ENCODE measurements at places on chromosomes 13 and 19. TPM values are rescaled to one million over a fixed set of nuclear protein-coding genes. Genes with fewer than 3 reads are reported as not detected.
A peak's percentile ranks its signal among the peaks of the same experiment; 100 is the strongest.

- DNase-seq: no peak
Measured at GRCh38 chr13:41154042-41154441, 21.4 kb upstream of the KBTBD6 start.

GRCh38 chr19:33391631-33392249, 18.2 kb downstream of the CEBPG start:
- no peak for DNase-seq

DNA sequence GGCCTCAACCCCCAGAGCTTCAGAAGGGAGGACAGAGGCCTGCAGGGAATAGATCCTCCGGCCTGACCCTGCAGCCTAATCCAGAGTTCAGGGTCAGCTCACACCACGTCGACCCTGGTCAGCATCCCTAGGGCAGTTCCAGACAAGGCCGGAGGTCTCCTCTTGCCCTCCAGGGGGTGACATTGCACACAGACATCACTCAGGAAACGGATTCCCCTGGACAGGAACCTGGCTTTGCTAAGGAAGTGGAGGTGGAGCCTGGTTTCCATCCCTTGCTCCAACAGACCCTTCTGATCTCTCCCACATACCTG, 969 bp upstream of the CEACAM5 start:
- DNase-seq: peak; percentile 39

GRCh38 chr19:29399804-29400203, 126.0 kb upstream of the VSTM2B start:
- DNase-seq: no peak

DNA sequence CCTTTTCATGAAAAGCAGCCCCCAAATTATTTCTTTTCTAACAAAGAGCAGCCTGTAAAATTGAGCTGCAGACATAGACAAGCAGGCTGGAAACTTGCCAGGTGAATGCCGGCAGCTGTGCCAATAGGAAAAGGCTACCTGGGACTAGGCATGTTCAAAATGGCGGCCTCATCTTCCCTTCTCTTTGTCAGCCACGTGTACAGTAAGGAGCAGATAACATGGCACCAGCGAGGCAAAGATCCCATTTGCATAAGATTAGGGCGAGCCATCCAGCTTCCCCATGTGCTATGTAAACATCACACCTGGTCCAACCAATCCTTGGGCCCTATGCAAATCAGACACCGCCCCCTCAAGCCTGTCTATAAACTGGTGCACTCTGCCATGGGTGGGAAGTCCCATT, 31.2 kb upstream of the CACNA1A start:
- no peak for DNase-seq

DNA sequence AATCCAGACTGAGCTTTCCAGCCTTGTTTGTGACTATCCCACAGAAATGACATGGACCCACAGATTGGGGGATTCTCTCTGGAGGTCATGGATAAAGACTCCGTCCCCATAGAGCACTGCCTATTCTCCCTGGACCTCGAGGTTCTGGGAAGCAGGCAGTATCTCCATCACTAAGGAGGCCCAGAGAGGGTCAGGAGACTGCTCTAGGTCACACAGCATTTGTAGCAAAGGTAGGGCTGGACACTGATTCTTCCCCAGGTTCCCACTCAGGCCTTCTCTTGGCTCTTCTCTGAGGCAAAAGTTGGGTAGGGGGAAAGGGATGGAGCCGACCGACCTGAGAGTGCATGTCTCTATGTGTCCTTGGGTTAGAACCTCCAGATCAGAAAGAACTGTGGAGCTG, 80.9 kb downstream of the PTPRS start:
- no peak for DNase-seq

DNA sequence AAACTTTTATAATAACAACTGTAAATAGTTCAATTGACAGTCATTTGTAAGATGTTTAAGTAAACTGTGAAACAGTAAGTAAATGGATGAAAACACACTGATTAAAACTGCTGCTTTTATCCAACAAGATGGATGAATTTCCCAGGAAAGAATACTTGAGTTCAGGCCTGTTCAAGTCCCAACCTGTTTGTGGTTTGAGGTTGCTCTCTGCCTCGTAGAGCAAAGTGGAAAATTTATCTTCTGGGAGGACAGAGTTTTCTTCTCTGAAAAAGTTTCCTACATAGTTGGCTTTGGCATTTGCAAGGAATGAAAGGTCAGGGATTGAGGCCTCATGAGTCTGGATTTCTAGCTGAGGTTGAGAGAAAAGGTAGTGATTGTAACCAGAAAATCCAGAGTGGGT, 15.2 kb upstream of the ZNF543 start:
- no peak for DNase-seq

GRCh38 chr19:46296722-46297461, at the start of gene HIF3A:
Gene HIF3A, plus strand, starts transcription at chr19:46297042. Its CDS starts 35 bp downstream, at chr19:46297077.
- DNase-seq: peak; percentile 49

DNA sequence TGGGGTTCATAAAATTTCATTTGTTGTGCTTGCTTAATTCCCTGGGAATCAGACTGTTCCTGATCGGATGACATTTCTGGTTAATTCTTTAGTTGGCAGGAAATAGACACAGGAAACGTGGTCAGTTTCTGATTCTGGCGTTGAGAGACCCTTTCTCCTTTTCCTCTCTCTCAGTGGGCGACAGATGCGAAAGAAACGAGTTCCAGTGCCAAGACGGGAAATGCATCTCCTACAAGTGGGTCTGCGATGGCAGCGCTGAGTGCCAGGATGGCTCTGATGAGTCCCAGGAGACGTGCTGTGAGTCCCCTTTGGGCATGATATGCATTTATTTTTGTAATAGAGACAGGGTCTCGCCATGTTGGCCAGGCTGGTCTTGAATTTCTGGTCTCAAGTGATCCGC, 10.8 kb downstream of the LDLR start:
- DNase-seq: no peak

DNA sequence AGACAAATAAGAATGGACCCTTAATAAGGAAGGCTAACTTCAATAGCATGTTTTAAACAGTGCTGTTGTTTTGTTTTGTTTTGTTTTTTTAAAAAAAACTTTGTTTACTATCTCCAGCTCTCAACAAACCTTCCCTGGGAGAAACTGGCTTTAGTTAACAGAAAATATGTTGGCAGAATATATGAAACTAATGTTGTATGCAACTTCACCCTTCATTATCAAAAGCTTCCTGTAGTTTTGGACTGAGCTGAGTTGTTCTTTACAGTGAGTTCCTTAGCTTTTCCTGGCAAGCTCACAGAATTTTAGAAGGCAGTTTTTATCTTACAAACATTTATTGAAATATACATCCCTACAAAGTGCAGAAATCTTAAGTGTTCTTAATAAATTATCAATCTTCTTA, 2480.7 kb upstream of the PCDH20 start:
- no peak for DNase-seq

GRCh38 chr19:17550076-17550667, 5.3 kb upstream of the COLGALT1 start:
- no peak for DNase-seq

GRCh38 chr13:73061876-73062275, 3.1 kb downstream of the KLF5 start:
- no peak for DNase-seq

DNA sequence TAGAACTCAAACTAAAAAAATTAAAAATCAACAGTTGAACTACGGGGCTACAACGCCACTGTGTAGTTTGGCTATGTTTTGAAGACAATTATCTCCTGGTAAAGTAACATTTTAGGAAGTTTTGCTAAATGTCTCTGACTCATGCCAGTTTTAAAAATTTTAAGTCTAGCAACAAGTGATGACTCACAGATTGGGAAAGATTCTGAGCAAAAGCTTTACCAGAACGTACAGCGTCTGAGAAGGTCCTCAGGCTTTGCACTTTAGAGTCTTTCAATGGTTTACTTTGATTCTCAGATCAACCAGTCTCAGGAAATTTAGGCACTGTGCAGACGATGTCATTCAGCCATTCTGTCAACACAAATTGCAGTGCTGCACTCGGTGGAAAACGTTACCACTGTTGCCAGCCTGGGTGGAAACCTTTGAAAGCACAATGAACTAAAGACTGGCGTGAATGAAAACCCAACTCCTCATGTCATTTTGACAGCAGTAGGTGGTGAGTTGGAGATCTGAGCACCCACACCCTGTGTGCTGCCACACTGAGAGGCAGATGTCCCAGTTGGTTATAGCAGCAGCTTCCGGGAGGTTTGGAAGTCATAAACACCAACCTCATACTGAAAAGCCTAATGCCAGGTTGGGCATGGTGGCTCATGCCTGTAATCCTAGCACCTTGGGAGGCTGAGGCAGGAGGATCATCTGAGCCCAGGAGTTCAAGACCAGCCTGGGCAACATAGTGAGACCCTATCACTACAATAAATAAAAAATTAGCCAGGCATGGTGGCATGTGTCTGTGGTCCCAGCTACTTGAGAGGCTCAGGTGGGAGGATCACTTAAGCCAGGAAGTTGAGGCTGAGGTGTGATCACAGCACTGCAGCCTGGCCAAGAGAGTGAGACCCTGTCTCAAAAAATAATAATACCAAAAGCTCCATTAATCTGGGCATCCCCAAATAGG, 6.3 kb upstream of the WTIP start:
- no peak for DNase-seq

DNA sequence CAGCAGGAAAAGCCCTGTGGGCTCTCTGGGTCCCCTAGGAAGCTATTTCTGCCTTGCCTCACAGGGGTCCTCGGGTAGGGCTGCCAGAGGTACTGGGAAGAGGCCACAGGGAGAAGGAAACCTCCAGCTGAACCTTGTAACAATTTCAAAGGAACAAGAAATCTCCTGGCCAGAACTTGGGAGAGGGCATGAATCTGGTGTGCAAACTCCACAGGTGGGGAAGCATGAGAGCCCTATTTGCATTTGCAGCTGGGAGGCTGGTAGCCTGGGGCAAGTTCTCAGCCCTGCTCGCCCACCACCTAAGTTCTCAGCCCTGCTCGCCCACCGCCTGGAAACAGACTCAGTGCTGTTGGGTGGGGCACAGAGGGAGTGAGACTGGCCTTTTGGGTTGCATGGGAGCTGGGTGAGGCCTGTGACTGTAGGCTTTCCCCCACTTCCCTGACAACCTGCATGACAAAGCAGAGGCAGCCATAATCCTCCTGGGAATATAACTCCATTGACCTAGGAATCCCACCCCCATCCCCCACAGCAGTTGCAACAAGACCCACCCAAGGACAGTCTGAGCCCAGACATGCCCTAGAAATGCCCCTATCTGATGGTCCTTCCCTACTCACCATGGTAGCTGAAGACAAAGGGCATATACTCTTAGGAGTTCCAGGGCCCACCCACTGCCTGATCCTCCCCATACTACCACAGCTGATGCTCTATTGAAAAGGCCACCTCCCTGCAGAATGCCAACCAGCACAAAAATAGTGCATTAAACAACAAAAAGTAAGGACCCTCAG, 11.7 kb downstream of the UGGT2 start:
- DNase-seq: no peak

- DNase-seq: no peak
Measured at GRCh38 chr13:104632736-104633135, 1566.5 kb upstream of the SLC10A2 start.

DNA sequence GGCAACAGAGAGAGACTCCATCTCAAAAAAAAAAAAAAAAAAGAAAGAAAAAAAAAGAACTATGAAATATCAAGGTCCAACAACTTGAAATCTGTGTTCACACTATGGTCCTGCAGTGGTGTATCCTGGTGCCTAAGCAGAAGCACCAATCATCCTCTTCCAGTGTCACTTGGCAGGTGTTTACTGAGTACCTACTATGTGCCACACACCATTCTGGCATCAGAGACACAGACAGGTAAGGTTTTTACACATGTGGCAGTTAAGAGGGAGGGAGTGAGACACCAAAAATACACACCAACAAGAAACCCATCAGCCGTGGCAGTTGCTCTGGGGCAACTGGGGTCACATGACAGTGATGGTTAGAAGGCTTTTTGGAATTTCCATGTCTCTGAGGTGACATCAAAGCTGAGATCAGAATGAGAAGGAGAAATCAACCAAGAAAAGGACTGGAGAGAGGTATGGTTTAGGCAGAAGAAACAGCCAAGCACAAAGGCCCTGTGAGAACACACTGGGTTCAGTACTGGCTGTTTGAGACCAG, 17.6 kb downstream of the PBX4 start:
- DNase-seq: no peak

DNA sequence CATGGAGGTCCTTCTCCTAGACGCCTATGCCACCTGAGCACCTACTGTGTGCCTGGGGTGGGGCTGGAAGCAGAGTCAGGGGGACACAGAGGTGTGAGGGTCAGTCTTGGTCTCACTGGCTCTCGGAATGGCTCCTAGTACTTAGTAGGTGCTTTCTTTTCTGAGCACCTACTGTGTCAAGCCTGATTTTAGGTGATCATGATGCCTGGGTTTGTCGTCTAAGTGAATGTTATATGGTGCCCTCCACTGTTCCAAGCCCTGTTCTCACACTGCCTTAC, 20.0 kb downstream of the MYH14 start:
- no peak for DNase-seq

- no peak for DNase-seq
Measured at GRCh38 chr13:74865656-74866055, 616.3 kb downstream of the TBC1D4 start.

GRCh38 chr13:80444240-80445015, 103.5 kb upstream of the SPRY2 start:
- no peak for DNase-seq

- DNase-seq: peak; percentile 80
Measured at GRCh38 chr19:33064792-33065550, at the start of gene RHPN2. Gene RHPN2, minus strand, starts transcription at chr19:33064888. Its CDS starts 36 bp downstream, at chr19:33064852.

GRCh38 chr13:21046203-21046602, 15.2 kb downstream of the LATS2 start:
- no peak for DNase-seq

DNA sequence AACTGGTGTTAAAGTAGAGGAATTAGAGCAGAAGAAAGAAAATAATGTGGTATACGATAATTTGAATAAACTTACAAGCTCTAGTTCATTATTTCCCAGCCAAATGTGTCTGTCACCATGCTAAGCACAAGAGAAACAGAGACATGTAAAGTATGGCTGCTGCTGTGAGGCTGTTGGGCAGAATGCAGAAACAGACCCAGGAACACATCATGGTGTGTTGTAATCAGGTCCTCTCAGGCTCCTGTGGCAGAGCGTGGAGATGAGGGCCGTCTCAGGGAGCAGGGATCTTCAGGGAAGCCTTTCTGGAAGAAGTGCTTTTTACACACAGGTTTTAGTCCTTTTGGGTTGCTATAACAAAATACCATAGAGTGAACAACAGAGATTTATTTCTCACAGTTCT, 710.7 kb upstream of the SGCG start:
- DNase-seq: no peak

NUFIP1 gene
- total RNA-seq: 6.6 TPM

BCL3 gene
- 41.5 TPM for total RNA-seq

FUZ gene
- total RNA-seq: 17.0 TPM

ZNF536 gene
- total RNA-seq: not detected

SIGLEC8 gene
- total RNA-seq: not detected

PRRG2 gene
- 19.0 TPM for total RNA-seq

ZNF470 gene
- 0.68 TPM for total RNA-seq

RAB3A gene
- 1.9 TPM for total RNA-seq

SIGLECL1 gene
- total RNA-seq: not detected

ZNF729 gene
- total RNA-seq: not detected

MATK gene
- not detected for total RNA-seq

ERVV-1 gene
- total RNA-seq: not detected

ASF1B gene
- total RNA-seq: 44.2 TPM

CLDND2 gene
- total RNA-seq: 1.2 TPM

NCR1 gene
- total RNA-seq: not detected

CBARP gene
- total RNA-seq: 5.7 TPM

CEACAM8 gene
- not detected for total RNA-seq

NOVA2 gene
- not detected for total RNA-seq

IFNL1 gene
- 1.0 TPM for total RNA-seq

ZNF534 gene
- total RNA-seq: not detected

OSCAR gene
- 0.64 TPM for total RNA-seq

All from Calu3 (cell line).